ENCODE measurements at places on chromosomes 1 and 21. TPM values are rescaled to one million over a fixed set of nuclear protein-coding genes. Genes with fewer than 3 reads are reported as not detected.

- no peak for DNase-seq
Observed at GRCh38 chr1:167708940-167709389, 12.8 kb upstream of the MPZL1 start.

The UTS2 gene
- total RNA-seq, result not detected

- no peak for DNase-seq
Observed at GRCh38 chr1:81050390-81050789, 750.3 kb upstream of the ADGRL2 start.

DNA sequence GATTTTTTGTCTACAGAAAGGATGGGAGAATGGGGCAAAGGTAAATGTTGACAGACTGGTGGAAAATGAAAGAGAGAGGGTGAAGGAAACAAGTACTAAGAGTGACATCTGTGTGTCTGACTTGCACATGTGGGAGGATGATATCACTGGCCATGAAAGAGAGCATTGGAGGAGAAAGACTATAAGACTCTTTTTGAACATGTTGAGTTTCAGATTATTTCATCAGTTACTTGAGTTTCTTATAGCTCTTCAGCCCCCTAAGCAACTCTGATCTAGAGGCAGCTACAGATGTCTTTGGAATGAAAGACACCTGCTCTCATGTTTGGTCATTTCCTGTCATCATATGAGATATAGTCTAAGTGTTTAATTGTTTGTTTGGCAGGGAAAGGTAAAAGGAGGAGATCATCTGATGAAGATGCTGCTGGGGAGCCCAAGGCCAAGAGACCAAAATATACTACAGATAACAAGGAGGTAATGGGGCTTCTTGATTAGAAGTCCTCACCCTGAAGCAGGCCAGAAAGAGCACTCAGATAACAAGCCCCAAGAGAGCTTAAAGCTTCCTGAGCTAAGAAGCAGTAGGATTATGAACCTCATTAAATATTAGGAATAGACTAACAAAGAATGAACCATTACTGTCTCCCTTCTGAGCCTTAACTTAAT lies 4.5 kb downstream of the POLR3C start:
- no peak for DNase-seq
